NCI-H1092 (cell line): ENCODE measurements at places on chromosomes 3 and 15.

GRCh38 chr15:48643776-48644466 lies 1.6 kb downstream of the FBN1 start:
- DNase-seq = no peak

- DNase-seq = peak; percentile 11
Observed at GRCh38 chr15:26771578-26772153, 1.2 kb downstream of the GABRB3 start.

DNA sequence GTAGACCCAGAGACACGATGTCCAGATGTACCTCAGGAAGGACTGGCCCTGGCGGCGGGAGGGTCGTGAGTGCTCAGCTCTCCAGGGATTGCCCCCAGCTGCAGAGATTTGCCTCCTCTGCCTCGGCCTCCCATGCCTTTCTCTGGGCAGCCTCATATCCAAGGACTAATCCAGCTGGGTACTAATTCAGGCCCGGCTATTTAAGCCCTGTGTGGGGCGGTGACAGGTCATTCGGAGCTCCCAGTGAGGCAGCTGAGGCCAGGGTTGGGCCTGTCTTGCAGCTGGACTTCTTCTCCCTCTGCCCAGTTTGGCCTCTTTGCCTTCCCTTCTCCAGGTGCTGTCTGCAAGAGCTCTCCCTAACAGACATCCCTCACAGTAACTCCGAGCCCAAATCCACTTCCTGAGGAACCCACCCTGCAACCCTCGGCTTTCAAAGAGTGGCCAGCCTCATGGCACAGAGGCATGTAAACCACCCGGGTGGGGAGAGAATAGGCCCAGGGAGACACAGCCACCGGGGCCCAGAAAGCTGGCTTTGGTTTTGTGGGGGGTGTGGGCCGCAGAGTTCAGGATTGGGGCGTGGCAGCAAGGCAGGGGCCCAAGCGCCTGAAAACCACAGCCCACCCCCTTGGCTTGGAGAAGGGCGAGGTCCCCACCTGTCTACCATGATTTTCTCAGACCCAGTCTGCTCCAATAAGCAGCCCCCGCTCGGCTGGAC lies 85.8 kb downstream of the PPCDC start:
- DNase-seq = no peak

DNA sequence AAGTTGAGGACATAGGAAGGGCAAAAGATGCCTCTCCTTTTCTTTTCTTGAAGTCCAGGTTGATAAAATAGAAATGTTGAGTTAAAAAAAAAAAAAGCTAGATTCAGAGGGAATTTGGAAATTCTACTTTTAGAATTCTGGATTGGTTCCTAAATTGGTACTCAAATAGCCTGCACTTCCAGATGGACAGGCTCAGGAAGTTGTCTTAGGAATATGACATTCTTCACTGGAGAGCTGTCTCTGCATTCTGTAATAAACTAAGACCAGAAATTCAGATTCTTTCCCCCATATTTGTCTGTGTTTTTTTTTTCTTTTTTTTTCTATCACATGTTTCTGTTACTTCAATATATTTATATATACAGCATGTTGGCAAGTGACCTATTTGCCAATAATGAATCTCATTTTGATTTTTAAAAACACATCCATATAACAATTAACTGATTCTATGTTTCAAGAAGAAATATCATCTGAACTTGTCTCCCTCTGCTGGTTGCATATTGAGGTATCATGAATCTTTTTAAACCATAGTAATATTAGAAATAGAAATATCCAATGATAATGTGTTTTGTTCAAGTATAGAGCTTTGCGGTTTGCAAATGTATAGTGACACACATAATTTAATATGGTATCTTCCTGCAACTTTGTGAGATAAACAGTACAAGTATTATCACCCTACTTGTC lies 8.5 kb upstream of the LSAMP start:
- DNase-seq = no peak

GRCh38 chr15:83928392-83928734 lies 274.4 kb downstream of the ADAMTSL3 start:
- DNase-seq = no peak

DNA sequence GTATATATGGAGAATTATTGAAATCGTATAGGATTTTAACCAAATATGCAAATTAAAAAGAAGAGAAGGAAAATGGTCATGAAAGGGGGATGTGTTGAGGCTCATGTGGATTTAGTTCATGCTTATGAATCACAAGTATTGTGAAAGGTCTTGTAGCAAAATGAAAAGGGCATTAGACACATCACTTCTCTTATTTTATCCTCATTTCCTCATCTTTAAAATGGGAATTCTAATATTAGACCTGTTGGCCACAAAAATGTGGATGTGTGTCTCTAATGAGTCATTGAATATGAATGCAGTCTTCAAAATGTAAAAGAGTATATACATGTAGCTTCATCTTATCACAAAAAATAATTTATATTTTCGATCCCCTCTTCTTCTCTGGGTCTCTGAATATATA lies 14.9 kb upstream of the ALCAM start:
- DNase-seq = no peak

DNA sequence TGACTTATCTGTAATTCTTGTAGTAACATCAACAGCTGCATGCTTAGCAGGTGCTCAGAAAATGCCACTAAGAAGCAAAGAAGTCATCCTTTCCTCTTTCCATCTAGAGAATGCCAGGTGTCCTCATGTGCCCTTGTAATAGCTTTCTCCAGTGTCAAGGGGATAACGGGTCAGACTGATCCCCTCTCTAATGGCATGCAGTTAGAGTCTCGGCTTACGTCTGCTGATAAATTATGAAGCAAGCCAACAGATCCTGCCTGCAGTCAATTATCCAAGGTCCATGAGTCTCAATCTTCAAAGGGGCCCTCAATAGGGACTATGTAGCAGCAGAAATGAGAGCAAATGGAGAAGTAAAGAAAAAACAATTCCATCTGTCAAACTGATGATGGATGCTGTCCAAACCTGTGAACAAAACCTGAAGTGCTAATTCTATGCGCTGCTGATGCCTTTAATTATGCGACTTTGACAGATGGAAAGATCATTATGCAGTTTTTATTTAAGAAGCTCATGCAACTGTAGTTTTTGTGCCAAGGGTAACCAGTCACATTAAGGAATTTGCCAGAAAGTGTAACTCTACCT lies 162.8 kb upstream of the PEX5L start:
- DNase-seq = no peak

DNA sequence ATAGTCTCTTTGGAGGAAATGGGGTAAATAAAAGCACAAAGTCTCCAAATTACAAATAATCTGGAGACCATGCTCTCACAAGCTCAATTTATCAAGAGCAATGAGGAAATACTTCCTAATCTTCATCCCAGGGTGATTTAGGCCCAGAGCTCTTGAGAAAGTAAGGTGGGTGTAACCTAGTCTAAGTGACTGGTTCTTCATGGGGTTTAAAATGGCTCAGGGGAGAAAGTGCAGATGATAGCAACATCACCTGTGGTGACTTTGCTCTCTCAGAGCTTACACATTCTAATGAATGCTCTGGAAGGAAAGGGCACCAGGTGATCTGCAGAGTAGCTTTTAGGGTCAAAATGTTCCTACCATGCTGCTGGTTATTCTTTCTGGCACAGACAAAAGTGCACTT lies 118.4 kb upstream of the TP63 start:
- no peak for DNase-seq

DNA sequence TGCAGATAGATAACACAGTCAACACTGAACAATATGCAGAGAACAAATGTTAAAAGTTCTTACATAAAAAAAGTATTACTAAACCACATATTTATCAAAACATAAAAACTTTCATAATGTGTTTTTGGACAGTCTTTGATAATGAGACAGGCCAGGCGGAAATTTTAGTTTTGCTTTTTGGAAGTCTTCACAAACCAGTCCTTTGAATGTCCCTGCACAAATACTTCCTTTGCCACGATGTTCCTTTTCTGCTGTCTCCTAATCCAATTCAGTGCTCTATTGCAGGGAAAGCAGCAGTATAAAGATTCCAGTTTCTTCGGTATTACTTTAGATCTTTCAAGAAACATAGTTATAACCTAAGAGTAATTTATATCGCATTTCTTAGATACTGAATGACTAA lies 135.9 kb downstream of the TBL1XR1 start:
- DNase-seq = no peak

GRCh38 chr3:113271189-113271588 lies 59.8 kb downstream of the BOC start:
- no peak for DNase-seq

GRCh38 chr15:84749111-84749991 lies 959 bp downstream of the ZNF592 start:
- no peak for DNase-seq

- no peak for DNase-seq
Observed at GRCh38 chr15:81296186-81296585, 27.8 kb downstream of the STARD5 start.

DNA sequence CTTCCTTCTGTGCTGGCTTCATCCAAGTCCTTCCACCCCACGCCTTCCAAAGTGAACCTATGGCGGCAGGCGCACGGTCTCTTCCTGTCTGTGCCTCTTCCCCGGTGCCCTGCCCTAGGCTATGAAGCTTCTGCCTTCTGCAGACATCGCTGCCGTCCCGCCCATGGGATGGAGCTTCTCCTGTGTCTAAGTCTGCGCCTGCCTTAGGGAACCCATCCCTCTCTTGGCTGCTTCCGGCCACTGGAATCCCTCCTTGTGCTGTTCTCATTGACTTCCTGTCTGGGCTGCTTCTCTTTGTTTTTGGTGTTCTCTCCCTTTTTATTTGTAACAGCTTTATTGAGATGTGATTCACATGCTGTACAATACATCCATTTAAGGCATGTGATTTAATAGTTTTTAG lies 17.2 kb downstream of the CHCHD6 start:
- DNase-seq = no peak

DNA sequence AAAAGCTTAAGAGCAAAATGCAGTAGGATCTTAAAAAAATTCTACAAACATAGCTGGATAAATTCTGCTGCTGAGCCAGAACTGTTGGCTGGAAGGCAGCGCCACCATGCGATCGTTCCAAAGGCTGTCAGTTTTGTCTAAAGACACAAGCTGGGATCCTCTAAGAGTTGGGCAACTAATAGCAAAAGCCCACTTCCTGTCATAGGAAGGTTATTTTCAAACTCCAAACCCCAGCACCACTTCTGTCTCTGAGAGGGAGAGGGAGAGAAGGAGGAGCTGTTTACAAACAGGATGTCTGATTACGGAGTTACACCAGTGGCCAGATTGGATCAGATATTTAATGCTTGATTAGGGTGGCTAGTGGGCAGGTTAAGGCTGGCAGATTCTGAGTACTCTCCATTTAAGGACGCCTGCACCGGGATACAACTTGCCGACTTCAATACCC lies 44.0 kb downstream of the EIF4E3 start:
- DNase-seq = no peak

GRCh38 chr15:29813009-29813408 lies 9.3 kb downstream of the TJP1 start:
- no peak for DNase-seq

DNA sequence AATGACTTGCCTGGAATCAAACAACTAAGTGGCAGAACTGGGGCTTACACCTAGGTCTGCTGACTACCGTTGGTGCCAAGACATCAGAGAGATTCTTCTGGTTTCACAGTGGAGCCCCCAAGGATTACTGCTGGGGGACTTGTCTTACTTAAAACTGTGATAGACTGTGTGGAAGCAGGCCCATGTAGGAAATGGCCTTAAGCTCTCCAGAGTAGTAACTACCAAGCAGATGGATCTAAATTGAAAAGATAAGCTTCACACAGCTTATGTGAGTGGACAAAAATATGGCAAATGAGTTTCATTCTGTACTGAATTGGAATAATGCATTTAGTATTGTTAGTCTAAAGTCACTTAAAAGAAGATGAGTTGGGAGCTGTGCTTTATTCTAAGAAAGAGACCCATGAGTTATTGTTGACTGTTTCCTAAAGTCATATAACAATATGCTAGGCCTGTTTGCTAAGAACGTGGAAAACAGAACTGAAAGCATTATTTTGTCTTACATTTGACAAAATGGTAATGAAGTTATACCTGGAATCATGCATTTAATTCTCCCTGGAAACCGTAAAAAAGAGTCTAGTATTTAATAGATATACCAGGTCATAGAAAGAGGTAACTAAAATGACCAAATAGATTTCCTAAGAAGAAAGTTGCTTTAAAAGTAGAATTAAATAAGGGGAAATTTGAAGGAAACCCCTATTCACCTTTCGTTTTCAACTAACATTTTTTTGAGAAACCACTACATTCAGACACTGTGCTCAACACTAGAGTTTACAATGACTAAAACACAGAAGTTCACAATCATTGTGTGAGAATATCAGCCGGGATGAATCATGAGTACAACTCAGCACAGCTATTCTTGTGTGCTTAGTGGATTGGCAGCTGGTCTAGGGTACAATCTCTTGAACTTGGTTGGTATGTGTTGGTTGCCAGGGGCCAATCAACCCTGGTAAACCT lies 13.0 kb upstream of the MAPK6 start:
- no peak for DNase-seq

DNA sequence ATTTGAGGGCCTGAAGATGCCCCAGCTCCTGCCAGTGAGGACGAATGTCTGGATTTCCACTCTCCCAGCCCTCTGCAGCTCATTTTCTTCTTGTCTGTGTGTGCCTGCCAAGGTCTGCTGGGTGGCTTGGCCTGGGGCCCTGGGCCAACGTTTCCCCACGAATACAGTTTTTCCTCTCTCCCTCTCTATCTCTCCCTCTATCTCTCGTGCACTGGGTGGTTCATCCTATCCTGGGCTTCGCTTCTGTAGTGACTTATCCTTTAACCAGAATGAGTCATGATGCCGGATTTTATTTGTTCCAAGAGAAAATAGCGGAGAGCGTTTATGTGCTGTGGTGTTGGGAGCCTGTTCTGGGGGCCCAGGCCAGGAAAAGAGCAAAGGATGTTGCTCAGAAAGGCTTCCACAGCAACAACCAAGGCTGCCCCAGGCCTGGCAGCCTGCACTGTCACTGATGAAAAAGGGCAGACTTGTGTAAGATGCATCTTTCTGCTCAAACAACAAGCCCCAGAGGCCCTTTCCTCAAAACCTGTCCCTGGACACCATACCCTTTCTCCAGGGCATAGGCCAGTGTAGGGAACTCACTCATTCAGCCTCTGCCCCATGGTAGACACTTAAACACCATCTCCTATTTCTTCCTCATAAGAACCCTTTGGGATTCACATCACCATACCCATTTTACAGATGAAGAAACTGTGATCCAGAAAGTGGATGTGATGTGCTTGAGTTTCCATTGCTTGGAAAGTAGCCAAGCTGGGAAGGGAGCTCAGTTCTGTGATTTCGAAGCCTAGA lies 47.3 kb downstream of the ITGA11 start:
- DNase-seq = no peak

DNA sequence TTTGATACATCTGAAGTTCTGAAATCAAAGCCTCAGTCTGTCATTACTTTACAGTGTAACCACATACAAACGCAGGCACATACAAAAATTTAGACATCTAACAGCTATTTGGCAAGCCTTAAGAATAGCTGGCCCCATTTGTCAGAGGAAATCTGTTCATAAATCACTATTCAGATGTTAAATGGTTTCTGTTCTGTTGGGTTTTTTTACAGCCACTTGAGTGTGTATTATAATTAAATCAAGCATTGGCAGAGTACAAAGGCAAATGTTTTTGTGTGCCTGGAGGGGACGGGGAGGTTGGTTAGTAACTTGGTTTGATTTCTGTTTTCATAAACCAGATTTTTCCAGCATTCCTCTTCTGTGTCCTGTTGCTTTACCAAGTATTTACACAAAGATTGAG lies 24.1 kb downstream of the PIGB start:
- DNase-seq = no peak

- DNase-seq = no peak
Observed at GRCh38 chr3:119340446-119340845, 46.3 kb downstream of the ARHGAP31 start.
